ENCODE measurements at places on chromosomes 11 and 22. TPM values are rescaled to one million over a fixed set of nuclear protein-coding genes. Genes with fewer than 3 reads are reported as not detected.
A peak's percentile ranks its signal among the peaks of the same experiment; 100 is the strongest.

The CECR2 gene
- total RNA-seq: 0.72 TPM

The ZNHIT2 gene
- total RNA-seq: 19.1 TPM

The KCNJ5 gene
- total RNA-seq: 0.50 TPM

The CCS gene
- 28.1 TPM for total RNA-seq

The GRAP2 gene
- total RNA-seq: 0.67 TPM

The NLRP14 gene
- not detected for total RNA-seq

The GLYAT gene
- not detected for total RNA-seq

DNA sequence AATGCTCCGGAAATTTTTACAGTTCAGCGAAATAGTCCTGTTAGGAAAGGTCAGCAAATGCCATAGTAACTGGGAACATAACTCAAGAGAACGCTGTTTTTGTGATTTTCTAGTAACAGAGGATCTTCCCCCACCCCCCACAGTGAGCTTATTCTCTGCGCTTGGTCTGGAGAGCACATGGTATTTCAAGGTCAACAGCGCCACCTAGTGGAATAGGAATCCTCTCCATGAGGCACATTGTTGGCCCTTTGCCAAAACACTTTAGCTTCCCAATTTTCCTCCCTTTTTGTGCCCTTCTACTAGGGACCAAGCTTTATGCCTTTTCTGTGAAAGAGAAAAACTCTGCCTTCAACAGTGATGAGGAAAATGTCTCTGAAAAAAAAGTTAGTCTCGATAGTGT is 13.2 kb upstream of the OR4C12 start:
- no peak for ATAC-seq

DNA sequence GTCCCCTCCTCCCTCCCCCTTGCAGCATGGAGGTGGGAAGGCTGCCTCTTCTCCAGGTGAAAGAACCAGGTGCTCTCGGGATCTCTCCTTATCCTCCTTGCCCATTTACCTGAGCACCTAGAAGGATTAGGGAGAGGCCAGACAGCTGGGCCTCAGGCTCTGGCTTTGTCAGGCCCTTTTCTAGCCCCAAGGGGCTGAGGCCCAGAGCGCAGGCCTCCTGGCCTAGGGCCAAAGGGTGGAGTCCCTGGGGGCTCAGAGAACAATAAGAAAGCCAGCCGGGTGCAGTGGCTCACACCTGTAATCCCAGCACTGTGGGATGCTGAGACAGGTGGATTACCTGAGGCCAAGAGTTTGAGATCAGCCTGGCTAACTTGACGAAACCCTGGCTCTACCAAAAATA is 5.4 kb upstream of the TTLL1 start:
- ATAC-seq: no peak

- peak; percentile 73 for ATAC-seq
These were observed 52.9 kb upstream of the CARS1 start for GRCh38 chr11:3109921-3110706.

DNA sequence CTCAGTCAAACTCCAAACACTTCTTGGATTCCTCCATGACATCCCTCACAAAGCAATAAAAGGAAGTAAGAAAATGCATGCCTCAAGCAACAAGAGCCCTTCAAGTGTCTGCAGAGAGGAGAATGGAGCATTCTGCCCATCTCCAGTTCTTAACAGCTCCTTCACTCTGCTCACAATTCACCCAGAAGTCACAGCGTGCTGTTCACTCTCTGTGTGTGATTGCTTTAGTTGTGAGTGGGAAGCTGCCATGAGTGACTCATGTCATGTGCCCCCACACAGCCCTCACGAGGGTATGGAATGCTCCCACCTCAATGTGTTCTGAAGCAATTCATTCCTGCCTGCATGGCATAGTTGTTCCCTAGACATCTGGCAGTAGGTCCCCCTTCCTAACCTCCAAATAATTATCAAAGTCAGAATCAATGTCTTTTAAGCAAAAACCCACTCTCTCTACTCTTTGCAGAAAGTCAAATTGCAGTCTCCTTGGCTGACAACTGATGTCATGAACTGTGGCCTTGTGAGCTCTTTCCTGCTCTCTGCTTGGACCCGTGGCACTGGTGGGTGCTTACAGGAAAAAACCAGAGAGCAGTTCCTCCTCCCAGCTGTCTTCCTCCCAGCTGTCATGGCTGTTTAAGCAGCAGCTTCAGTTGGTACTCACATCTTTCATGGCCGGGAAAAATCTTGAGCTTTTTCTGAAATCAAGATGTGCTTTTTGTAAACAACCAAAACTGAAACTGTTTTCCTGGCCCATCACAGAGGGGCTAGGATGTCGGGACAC is 112.1 kb upstream of the SPON1 start:
- no peak for ATAC-seq

- ATAC-seq: no peak
These were observed 111.4 kb downstream of the SERGEF start for GRCh38 chr11:17901481-17901880.

GRCh38 chr22:24161909-24162308 is 19.4 kb upstream of the SUSD2 start:
- no peak for ATAC-seq

- ATAC-seq: peak; percentile 13
These were observed 39.7 kb upstream of the MMP12 start for GRCh38 chr11:102914238-102915043.

GRCh38 chr11:13117344-13117743 is 108.2 kb downstream of the RASSF10 start:
- ATAC-seq: no peak

DNA sequence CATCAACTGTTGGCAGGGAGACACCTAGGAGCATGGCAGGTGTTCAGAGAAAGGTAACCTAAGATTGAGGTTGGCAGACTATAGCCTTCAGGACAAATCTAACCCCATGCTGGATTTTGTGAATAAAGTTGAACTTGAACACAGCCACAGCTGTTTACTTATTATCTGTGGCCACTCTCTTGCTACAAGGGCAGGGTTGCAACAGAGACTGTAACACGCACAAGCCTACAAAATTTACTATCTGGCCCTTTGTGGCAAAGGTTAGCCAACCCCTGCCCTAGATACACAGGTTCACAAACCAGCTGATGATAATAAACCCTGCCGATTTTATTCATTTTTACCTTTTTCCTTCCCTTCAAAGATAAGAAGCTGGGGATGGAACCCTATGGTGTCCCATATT is 2.5 kb downstream of the THYN1 start:
- ATAC-seq: no peak

DNA sequence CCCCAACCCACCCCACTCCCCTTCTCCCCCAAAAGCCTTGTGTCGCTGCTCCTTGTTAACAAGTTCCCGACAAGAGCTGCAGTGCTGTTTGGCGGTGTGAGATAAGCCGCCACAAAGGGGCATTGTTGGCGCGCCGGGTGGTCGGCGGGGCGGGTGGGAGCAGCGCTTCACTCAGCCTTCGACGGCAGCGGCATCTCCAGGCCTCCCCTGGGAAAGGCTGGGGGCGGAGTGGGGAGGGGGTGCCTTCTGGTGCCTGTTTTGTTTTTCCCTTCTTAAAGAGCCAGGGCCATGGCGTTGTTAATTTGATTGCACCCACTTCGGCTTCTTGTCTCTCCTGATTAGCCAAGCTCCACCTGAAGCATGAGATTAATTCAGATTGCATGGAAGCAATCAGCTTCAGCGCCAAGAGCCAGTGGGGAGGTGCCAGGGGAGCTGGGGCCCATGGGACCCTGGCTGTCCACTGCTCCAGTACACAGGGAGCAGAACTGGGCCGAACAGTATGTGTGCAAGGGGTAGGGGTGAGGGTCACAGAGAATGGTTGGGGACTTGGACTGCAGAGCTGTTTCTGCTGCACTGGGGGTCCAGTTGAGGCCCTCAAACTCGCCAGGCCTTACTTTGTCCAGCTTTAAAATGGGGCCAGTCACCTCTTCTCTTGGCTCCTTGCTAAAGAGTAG is 165.1 kb downstream of the CEP164 start:
- no peak for ATAC-seq

DNA sequence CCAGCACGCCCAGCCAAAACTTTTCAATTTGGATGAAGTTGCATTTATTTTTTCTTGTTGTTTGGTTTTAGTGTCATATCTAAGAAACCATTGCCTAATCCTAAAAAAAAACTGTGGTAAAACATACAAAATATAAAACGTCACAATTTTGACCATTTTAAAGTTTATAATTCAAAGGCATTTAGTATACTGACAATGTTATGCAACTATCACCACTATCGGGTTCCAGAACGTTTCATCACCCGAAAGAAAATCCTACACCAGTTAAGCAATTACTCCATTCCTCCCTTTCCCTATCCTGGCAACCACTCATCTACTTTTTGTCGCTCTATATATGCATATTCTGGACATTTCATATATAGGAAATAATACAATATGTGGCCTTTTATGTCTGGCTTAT is 30.5 kb upstream of the PHOX2A start:
- ATAC-seq: no peak

GRCh38 chr11:65899356-65900124 is 648 bp downstream of the FOSL1 start:
- peak; percentile 64 for ATAC-seq

- no peak for ATAC-seq
These were observed 89.1 kb downstream of the BRD1 start for GRCh38 chr22:49738566-49738965.

DNA sequence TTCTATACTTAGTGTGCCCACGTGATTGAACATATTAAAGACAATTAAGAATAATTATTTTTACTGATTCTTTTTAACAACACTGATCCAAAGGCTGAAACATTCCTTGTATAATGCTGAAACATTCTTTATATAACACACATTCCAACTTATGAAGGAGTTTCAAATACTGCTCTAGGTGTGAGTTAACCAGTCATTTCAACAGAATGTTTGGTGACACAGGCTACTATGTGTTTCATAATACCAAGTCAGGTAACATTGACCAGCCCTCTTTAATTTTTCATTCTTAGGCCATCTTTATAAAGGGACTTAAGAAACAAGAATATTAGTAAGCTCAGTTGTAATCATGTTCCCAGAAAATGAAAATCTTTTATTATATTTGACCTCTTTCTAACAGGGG is 136.6 kb downstream of the ELP4 start:
- no peak for ATAC-seq

Data from gastroesophageal sphincter (tissue), 4 donors.